ENCODE measurements at places on chromosomes 3 and 15.

GRCh38 chr15:81279621-81280485, 44.1 kb downstream of the STARD5 start:
- no peak for DNase-seq

GRCh38 chr3:153539263-153539662, 377.2 kb downstream of the RAP2B start:
- no peak for DNase-seq

GRCh38 chr15:57283774-57284503, 92.4 kb upstream of the CGNL1 start:
- DNase-seq, result no peak

- DNase-seq, result no peak
These were observed 20.4 kb upstream of the SLC25A38 start for GRCh38 chr3:39362812-39363211.

GRCh38 chr3:127691974-127692373, 19.2 kb downstream of the ABTB1 start:
- no peak for DNase-seq

DNA sequence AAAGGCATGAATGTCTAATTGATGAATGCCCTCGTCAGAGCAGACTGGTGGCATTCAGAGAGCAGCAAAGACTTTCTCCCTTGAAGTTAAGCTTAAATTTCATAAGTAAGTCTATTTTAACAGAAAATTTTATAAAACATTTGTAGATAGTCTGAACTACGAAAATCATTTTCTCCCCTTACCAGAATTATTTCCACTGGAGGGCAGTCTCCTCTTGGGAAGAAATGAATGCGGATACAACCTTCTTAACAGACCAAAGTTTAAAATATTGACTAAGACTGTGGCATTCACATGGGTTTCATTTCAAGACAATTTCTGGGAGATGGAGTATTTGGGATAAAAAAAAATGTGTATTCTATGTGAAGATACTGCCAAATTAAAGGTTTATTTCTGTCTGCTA, 669.0 kb downstream of the FHIT start:
- no peak for DNase-seq

- no peak for DNase-seq
These were observed 1134.8 kb downstream of the ROBO1 start for GRCh38 chr3:78632925-78633553.

GRCh38 chr15:67945951-67946700, 106.3 kb upstream of the RNU6-1 start:
- no peak for DNase-seq

GRCh38 chr3:121592856-121593702, at the start of gene FBXO40:
TSS of gene FBXO40 (plus strand) at chr3:121593379. CDS start at chr3:121620576, 27,197 bp downstream.
- DNase-seq, result no peak

GRCh38 chr15:68729789-68730411, 90.8 kb downstream of the ANP32A start:
- DNase-seq, result no peak

GRCh38 chr15:93617443-93617842, 528.4 kb upstream of the RGMA start:
- DNase-seq, result no peak

GRCh38 chr3:160291909-160292299, 66.7 kb downstream of the C3orf80 start:
- no peak for DNase-seq

GRCh38 chr15:38035701-38036100, 101.3 kb downstream of the TMCO5A start:
- DNase-seq, result no peak

DNA sequence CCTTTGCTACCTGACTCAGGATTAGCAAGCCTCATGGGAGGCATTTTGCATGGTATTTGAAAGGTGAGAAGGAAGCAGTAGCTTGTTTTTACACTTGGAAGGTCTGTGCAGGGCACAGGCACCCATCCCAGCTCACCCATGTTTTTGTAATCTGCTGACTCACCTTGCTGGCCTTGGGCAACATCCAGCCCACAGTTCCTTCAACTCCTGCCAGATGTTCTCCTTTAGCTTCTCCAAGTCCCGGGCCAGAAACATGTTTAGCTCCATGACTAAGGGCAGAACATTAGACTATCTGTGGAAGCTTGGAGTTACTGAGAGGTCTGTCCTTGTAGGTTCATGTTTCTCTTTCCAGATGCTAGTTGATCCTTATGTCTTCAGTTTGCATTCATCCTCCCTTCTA, 12.4 kb upstream of the ZNF770 start:
- no peak for DNase-seq

- DNase-seq, result no peak
These were observed 13.5 kb upstream of the APOD start for GRCh38 chr3:195597229-195597628.

DNA sequence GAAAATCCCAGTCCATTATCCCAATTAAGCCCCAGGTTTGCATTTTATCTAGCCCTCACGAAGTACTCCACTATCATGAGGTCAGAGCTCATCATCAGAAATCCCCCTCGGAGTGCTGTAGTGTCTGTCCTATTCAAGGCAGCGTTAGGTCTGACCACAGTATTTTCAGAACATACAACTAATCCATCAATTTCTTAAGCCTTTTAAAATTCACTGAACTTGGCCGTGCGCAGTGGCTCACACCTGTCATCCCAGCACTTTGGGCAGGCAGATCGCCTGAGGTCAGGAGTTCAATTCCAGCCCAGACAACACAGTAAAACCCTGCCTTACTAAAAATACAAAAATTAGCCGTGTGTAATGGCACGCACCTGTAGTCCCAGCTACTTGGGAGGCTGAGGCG, 11.9 kb downstream of the VGLL4 start:
- DNase-seq, result no peak

DNA sequence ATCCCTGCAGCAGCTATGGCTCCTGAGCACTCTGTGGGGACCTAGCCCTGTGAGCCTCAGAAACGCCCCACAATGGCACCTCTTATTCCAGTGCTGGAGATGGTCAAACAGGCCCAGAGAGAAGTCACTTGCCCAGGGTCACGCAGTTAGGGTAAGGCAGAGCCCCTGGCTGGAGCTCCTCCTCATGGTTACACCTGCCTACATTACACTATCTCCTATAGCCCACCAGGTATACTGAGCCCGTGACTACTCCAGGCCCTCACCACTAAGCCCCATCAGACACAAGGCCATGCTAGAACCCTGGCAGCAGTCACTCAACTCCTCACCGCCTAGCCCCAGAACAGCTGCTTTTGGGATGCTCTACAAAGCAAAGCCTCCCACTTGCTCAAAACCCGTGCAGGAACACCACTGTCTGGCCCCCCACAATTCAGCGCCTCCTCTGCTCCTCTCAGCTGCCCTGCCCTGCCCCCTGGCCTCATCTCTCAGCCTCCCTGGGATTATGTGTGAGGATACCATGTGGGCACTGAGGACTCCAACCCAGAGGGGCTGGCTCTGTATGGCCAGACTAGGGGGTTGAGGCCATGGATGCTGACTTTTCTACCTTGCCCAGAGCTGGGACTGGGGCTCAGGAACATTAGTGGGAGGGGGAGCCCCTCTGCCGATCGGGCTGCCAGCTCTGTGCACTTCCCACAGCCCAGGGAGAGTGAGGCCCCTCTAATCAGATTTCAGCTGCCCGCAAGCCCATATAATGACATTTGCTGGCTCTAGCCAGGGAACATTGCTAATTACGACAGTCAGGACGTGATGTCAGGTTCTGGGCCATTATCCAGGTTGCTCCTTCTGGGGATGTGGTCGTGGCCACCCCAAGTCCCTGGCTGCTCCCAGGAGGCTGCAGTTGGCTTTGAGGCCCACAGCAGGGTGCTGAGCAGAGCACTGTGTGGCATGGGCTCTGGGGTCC, 4.0 kb downstream of the NT5DC2 start:
- no peak for DNase-seq

- no peak for DNase-seq
These were observed 163.8 kb downstream of the LSAMP start for GRCh38 chr3:116281313-116282143.

- DNase-seq, result no peak
These were observed 36.9 kb downstream of the SLC35A5 start for GRCh38 chr3:112598731-112599130.

DNA sequence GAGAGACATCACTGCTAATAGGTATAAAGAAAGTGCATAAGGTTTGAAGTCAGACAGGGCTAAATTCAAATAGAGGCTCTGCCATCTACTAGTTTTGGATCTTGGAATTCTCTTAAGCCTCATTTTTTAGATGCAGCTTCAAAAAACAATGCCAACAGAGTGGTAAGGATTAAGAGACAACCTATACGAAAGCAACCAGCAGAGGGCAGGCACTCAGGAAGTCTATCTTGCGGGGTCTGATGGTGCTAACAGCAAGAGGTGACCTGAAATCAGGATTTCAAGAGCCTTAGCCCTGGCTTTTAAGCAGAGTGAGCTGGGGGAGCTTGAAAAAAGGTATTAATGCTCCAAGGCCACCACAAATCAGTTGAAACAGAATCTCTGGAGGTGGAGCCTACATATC, 40.7 kb downstream of the LDHAL6B start:
- peak; percentile 50 for DNase-seq

DNA sequence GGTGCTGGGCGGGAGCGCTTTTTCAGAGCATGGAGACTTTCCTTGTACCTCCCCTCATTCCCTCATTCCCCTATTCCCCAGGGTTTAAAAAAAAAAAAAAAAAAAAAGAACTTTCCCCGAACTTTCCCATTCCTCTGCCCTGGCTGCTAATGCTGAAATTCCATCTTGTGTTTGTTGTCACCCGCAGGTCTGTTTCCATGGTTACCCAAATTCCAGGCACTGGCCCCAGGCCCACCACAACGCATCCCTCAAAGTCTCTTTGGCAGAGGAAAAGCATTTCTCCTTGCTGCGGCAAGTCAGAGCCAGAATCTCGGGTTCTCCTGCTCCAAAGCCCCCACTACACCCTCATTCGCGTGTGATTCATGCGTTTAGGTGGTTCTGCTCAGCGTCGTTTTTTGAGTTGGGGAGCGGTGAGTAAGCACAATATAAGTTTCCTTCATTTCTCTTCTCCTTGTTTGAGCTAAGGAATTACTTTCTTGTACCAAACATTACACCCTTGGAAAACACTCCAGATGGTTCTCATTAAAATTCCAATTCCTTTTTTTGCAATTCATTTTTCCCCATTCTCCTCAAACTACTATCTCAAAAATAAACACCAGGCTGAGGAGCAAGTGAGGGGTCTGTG, 21.6 kb downstream of the ANAPC13 start:
- no peak for DNase-seq

DNA sequence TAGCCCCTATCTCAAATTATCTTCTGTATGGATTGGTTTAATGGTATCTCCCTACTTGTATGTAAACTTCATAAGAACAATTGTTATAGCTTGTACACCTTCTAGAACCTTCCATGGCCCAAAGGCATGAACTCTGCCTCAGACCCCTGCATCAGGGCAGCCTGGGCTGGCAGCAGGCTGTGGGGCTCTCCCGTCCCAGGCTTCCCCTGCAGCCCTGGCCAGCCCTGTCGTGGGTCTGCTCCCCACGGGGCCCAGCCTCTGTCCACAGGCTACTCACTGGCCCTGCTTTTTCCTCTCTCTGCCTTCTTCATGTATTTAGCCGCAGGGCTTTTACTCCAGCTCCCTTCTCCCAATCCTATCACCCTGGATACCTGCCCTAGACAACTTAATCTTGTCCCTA, 4.4 kb downstream of the SCN5A start:
- DNase-seq, result no peak

GRCh38 chr3:127237835-127238234, 44.9 kb downstream of the PRR23E start:
- DNase-seq, result no peak

DNA sequence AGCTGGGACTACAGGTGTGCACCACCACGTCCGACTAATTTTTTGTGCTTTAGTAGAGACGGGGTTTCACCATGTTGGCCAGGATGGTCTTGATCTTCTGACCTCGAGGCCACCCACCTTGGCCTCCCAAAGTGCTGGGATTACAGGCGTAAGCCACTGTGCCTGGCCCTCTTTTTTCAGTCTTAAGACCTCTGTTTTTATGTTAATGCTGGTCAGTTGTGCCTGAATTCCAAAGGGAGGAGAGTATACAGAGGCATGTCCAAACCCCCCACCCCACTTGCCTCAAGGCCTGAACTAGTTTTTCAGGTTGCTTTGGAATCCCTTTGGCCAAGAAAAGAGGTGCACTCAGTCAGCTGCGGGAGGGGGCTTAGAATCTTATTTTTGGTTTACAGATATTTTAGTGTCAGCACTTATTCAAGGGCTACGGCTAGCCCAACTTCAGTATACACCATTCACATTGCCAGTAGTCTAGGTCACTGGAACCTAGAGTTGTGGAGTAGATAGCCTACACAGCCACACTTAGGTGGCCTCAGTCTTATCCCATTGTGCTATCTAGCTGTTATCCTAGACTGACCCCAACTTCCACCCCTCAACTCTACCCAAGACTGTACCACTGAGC, 128.0 kb upstream of the TPM1 start:
- no peak for DNase-seq

GRCh38 chr15:52002351-52002750, 16.7 kb upstream of the MAPK6 start:
- DNase-seq, result no peak

DNA sequence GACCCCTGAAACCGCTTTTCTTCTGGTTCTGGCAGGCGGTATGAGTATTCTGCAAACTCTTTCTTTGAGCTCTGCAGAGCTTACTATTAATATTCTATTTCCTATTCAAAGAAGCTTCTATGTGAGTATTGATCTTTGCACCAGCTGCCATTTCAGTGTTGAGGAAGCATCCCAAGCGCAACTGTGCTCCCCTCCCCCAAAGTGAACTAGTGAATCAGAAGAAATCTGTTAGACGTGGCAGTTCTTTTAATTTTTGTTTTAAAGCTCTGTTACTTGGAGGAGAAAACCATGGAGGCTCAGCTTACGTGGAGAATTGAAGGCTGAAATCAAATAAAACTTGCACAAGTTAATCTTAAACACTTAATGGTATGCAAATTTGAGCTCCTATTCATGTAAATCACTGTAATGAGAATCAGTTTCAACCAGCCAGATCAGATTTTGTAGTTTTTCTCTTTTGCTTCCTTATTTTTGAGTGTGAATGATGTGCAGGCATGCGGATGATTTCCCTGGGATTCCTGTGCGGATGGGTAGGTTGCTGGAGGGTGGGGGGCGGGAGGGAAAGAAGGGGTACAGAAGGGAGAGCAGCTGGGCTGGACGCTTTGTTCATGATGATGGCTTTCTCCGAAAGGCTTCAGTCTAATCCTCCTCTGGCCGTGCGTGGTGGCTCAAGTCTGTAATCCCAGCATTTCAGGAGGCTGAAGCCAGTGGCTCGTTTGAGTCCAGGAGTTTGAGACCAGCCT, 16.1 kb upstream of the AGBL1 start:
- DNase-seq, result no peak

GRCh38 chr15:31221936-31222515, 104.6 kb upstream of the KLF13 start:
- DNase-seq, result no peak

DNA sequence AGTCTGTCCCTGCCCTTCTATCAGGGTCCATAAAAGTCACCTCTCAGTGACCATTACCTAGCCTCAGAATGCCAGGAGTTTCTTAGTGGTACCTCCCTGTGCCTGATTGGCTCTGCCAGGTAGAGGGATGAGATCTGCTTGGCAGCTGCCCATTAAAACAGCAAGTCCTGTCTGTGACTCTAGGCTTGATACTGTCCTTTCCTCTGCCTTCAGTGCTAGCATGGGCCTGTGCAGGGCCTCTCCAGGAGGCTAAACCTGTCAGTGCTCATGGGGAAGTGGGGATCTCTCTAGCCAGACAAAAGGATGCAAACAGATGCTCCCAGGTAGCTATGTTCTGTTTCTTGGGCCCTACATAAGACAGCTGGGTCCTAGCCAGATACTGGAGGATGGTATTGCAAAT, 10.0 kb upstream of the MANF start:
- DNase-seq, result no peak

Measured in stimulated activated naive CD8-positive, alpha-beta T cell treated with anti-CD3 and anti-CD28 coated beads, Interleukin-15, amount 100 ng/mL, for 72 hours (primary cell).